GM12892 (cell line): ENCODE measurements at places on chromosomes 7 and 10.

DNA sequence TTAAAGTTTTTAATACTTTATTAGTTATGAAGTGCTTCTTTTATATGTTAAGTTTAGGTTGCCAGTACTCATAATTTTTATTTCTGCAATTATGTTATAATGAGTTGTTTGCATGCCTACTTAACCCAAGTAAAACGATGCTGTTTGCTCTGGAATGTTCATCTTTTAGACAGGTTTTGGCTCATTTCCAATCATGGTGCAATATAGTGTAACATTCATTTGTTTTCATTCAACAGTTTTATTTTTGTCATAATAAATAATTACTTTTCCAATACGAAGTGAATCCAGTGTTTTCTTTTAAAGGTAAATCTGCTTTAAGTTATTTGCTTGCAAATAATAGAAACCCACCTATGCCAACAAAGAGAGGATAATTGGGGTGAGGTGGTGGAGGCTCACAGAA lies 22.1 kb downstream of the ARL5B start:
- DNase-seq = no peak

DNA sequence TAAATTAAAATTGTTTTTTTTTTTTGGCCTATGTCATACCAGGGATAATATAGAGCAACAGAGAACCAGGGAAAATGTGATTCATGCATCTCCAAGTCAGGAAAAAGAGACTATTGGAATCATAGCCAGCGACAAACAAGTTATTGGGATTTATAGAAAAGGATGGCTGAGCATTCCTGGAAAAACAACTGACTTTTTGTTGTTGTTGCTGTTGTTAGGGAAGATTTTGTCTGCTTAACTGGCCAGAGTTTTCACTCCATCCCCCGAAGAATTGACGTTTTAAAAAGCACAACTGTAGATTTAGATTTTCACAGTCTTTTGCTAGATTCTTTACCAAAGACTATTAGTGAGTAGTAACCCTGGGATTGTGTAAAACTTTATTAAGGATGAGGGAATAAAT lies 112.4 kb downstream of the TBXAS1 start:
- DNase-seq = no peak

DNA sequence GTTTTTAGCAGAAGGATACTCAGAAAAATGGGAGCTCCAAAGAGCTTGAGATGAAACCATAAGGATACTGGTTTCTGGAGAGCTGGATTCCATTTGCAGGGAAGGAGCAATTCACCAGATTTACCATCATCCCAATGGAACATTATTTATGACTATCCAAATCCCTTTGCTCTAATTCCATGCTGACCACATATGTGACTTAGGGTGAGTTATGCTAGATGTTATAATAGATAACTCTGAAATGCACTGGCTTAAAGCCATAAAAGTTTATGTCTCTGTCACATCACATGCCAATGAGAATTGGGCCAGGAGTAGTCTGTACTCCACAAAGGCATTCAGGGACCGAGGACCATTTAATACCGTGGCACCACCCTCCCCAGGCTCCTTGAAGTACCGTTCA lies 185.2 kb downstream of the SKIDA1 start:
- no peak for DNase-seq

DNA sequence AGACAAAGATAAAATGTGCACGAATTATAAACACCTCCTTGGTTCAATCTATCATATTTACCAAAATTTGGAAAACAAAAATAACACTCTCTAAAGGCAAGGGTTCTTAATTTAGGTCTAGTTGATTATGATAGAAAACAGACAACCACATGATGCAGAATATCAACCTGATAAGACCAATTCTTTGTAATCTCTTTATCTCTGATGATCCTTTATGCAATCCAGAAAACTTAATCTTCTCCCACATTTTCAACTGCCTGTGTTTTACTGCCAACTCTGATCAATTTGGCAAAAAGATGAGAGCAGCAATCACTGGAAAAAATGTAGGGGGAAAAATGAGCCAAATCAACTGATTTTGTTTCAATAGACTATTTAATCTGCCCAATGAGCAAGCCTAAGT lies 148.5 kb downstream of the LRRN3 start:
- no peak for DNase-seq

- no peak for DNase-seq
These were observed 275.1 kb upstream of the KLF14 start for GRCh38 chr7:131008840-131009711.

GRCh38 chr7:135678612-135679575 lies 16.6 kb downstream of the STMP1 start:
- DNase-seq = no peak

- DNase-seq = no peak
These were observed 187.3 kb upstream of the PRSS58 start for GRCh38 chr7:142445019-142445686.

DNA sequence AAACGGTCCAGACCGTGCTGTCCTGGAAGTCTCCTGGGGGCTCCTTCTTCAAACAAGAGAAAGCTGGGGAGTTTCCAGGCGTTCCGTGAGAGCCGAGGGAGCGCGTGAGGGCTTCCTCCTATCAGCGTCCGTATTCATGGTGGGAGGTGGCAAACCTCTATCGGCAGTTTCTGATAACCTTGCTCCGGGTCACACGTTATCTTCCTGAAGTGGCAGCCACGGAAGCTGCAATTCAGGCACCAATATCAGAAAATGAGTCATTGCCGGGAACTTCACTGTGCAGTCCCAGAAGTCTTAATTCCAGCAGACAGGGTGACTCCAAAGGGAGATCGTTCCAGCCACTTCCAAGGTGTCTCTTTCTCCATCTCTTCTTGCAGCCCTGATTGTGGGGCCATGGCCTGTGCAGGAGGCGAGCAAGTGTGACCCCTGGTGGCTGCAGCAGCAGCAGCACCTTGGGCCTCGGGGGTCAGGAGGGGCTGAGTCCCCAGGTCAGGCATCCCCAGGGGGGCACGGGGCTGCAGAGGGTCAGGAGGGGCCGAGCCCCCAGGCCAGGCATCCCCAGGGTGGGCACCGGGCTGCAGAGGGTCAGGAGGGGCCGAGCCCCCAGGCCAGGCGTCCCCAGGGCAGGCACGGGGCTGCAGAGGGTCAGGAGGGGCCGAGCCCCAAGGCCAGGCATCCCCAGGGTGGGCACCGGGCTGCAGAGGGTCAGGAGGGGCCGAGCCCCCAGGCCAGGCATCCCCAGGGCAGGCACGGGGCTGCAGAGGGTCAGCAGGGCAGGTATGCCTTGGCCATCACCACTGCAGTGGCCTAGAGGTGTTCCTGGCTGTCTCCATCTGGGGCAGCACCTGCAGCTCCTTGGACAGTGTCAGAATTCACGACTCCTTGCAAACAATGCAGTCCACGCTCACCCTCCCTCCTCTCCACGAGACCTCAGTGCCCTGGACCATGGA lies 538.7 kb downstream of the DNAJB6 start:
- DNase-seq = no peak

DNA sequence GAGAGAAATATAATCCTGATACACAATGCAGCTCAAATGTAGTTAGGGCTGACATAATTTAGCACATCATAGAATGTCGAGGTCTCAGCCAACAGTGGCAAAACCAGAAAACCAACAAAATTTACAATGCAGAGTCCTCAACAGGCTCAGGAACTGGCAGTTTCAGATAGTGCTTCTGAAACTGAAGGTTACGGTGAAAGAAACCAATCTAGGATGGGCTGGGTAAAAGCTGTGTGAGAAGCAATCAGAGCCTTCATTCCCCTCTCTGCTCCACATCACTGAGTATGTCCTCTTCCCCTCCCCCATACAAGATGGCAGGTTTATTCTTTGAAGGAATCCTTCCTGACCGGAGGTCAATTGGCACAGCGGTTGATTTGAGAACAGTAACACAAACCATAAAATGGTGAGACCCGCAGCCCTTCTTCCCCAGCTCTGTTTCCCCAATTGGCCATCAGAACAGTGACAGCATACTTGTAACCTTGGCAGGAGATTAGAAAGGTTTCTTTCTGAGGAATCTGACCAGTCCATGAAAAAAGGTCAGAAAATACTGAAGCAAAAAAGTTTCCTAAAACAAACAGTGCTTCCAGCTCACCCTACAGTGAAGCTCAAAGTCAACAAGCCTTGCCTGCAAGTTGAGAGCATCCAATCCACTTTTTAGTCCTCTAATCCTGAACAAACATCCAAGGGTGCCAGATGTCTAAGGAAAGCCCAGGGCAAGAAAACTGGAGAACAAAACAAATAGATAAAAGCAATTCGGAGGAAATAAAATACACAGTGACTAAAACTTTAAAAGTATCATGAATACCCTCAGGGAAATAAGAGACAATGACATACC lies 53.9 kb upstream of the IL6 start:
- DNase-seq = no peak

DNA sequence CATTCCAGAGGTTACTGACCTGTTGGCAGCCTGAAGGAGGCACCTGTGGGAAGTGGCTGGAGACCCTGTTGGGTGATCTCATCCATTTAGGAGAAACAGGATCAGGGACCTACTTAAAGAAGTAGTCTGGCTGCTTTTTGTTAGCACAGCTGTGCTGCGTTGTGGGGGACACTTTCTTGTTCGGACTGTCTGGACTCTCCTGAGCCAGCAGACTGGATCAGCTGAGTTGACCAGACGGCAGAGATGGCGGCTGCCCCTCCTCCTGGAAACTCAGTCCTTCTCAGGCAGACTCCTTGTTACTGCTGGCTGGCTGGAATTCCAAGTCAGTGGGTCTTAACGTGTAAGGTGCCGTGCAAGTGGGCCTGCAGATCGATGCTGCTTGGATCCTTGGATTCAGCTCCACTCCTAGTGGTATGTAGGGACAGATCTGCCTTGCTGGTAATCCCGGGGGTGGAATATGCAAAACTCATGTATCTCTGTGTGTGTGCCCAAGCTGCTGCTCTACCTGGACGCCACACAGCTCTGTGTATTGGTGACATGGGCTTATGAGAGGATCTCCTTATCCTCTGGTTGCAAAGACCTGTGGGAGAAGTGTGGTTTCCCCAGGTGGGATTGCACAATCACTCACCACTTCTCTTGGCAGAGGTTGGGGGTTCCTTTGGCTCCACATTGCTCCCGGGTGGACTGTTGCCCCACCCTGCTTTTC lies 87.3 kb downstream of the CCSER2 start:
- DNase-seq = no peak

DNA sequence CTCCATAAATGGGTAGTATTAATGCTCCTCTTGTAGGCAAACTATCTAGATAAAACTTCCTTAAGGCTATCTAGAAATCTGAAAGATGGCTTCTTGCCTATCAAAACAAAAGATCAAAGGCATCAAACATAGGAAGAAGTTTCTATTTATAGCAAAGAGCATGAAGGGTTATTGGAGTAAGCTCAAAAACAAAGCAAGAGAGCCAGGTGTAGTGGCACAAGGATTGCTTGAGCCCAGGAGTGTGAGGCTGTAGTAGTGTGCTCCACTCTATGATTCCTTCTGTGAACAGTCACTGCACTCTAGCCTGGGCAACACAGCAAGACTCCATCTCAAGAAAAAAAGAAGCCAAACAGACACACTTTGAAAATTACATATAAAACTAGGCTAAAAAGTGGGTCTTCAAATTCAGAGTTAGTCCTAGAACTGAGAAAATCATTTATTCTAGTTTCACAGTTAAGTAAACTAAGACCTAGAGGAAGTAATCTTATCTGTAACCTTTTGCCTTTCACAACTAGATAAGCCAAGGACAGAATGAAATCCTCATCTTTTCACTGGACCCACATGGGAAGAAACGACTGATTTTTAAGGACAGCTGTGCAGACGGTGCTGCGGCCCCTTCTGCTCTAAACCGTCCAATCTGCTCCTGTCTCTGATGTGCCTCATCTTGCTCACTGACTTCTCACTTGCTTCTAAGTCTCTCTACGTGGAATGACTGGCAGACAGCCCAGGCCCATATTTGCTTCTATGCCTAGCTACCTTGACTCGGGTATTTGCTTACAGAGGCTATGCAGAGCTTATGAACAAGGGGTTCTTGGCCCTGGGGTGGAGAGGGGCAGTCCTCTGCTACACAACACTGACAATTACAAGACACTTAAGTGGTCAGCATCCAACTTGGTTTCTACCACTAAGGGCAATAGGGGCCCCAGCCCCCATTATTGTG lies 50.0 kb downstream of the ESYT2 start:
- no peak for DNase-seq

GRCh38 chr10:88162852-88163251 lies 299.4 kb downstream of the PTEN start:
- no peak for DNase-seq

DNA sequence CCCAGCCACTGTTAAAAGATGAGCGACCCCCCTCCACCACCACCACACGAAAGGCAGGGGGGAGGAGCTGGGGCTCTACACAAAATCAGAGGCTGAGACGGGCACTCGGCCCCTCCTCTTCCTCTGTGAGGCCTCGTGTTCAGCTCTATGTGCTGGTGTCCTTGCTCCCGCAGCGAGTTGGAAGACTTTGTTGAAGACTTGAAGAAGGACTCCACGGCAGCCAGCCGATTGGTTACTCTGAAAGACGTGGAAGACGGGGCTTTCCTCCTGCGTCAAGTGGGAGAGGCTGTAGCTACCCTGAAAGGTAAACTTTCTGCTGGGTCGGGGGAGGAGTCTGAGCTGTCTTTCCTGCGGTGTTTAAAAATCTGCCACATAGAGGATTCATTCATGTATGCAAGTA lies 203.7 kb downstream of the ARHGAP21 start:
- no peak for DNase-seq

DNA sequence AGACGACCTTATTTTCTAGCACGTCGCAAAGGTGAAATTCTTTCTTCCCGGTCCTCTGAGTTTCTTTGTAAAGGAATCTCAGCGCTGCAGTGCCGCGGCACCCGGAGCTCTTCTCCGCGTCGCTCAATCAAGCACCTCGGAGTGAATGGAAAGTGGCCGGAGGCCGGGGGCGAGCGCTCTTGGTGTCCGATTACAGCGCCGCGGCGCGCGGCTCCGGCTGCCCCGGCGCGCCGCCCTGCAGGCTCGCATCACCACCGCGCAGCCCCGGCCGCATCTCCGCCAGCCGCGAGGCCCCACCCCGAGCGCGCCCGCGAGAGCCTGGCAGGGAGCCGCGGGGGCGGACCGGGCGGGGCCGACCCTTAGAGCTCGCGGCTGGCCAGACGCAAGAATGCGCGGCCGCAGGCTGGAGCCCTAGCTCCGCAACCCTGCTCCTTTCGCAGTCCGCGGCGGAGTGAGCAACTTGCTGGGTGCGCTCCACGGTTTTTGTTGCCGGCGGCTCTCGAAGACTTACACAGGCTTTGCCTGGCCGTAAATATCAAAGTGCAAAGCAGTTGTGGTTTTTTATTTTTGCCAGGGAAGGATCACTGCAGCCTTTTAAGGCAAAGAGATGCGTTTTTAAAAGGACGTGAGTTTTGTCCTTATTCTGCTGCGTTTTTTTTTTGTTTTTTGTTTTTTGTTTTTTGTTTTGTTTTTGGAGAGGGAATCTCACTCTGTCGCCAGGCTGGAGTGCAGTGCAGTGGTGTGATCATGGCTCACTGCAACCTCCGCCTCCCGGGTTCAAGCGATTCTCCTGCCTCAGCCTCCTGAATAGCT lies at the start of gene SEMA3C:
SEMA3C (minus strand) TSS at position 143 of the 813 bp plus-strand sequence. CDS start 2,270 bp downstream, outside the sequence.
- DNase-seq = no peak

- DNase-seq = peak; percentile 54
These were observed 752 bp downstream of the KLF14 start for GRCh38 chr7:130732980-130733930.

DNA sequence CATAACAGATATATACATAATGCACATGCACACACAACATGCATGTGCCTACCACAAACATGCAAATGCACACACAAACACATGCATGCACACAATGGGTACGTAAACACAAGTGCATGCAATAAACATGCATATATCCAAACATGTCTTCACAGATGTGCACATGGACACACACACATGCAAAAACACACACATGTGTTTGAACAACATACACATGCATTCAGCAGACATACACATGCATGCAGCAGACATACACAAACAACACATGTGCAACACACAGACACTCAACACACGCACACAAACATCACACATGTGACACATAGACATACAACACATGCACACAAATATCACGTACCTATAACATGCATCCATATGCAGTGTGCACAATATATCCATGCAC lies 74.2 kb downstream of the KLF6 start:
- no peak for DNase-seq
